LHCN-M2 (cell line): ENCODE measurements at places on chromosomes 1 and 21.

- DNase-seq, result peak; percentile 40
Measured at GRCh38 chr1:35569936-35570335, 3.2 kb upstream of the TFAP2E start.

GRCh38 chr1:47437447-47438164 is at the start of gene FOXD2:
TSS of gene FOXD2 (plus strand) at chr1:47438044. CDS start at chr1:47438136, 92 bp downstream.
- peak; percentile 75 for DNase-seq

DNA sequence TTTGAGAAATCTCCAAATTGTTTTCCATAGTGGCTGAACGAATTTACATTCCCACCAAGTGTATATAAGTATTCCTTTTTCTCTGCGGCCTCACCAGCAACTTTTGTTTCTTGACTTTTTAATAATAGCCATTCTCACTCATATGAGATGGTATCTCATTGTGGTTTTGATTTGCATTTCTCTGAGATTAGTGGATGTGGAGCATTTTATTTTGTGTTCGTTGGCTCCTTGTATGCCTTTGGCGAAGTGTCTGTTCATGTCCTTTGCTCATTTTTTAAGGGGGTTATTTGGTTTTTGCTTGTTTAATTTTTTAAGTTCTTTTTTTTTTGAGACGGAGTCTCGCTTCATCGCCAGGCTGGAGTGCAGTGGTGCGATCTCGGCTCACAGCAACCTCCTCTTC is 45.1 kb upstream of the MPC2 start:
- no peak for DNase-seq

- no peak for DNase-seq
Measured at GRCh38 chr1:215731699-215732098, 164.6 kb downstream of the KCTD3 start.

DNA sequence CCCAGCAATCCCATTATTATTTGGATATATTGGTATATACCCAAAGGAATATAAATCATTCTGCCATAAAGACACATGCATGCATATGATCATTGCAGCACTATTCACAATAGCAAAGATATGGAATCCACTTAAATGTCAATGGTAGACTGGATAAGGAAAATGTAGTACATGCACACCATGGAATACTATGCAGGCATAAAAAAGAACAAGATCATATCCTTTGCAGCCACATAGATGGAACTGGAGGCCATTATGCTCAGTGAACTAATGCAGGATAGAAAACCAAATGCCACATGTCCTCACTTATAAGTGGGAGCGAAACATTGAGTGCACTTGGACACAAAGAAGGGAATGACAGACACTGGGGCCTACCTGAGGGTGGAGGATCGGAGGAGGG is 24.6 kb downstream of the KAZN start:
- DNase-seq, result no peak

GRCh38 chr1:100131623-100132022 is 1.1 kb downstream of the SASS6 start:
- no peak for DNase-seq
